Stimulated activated CD8-positive, alpha-beta memory T cell treated with anti-CD3 and anti-CD28 coated beads, Interleukin-7, amount 100 ng/mL, for 4 hours (primary cell): ENCODE measurements at places on chromosomes 1 and 21.

- DNase-seq = no peak
These were observed 44.5 kb downstream of the IL12RB2 start for GRCh38 chr1:67352211-67352610.

GRCh38 chr1:4177425-4178150 is 277.5 kb upstream of the C1orf174 start:
- no peak for DNase-seq

DNA sequence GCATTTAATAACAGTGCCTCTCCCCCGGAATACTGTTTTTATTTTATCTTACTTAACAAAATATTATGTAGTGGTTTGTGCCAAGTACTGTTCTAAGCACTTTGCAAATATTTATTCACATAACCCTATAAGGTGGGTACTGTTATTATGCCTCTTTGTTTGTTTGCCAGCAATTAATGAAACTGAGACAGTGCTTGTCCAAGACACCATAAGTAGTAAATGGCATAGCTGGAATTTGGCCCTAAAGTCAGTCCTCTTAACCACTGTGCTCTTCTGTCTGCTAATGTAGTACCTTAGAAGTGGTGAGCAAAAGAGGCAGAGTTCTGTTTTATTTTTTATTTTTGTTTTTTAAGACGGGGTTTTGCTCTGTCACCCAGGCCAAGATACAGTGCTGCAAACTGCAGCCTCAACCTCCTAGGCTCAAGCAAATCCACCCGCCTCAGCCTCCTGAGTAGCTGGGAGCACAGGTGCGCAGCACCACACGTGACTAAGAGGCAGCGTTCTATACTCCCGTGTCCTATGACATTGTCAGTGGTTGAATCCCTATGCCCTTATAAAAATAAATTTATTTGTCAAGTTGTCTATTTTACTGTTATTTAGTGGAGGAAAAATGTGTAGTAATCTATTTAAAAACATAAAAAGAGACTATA is 165.8 kb downstream of the CLEC20A start:
- no peak for DNase-seq

- no peak for DNase-seq
These were observed 51.8 kb upstream of the LRP8 start for GRCh38 chr1:53379662-53380002.

- no peak for DNase-seq
These were observed 84.3 kb downstream of the SLC45A1 start for GRCh38 chr1:8402109-8402710.

DNA sequence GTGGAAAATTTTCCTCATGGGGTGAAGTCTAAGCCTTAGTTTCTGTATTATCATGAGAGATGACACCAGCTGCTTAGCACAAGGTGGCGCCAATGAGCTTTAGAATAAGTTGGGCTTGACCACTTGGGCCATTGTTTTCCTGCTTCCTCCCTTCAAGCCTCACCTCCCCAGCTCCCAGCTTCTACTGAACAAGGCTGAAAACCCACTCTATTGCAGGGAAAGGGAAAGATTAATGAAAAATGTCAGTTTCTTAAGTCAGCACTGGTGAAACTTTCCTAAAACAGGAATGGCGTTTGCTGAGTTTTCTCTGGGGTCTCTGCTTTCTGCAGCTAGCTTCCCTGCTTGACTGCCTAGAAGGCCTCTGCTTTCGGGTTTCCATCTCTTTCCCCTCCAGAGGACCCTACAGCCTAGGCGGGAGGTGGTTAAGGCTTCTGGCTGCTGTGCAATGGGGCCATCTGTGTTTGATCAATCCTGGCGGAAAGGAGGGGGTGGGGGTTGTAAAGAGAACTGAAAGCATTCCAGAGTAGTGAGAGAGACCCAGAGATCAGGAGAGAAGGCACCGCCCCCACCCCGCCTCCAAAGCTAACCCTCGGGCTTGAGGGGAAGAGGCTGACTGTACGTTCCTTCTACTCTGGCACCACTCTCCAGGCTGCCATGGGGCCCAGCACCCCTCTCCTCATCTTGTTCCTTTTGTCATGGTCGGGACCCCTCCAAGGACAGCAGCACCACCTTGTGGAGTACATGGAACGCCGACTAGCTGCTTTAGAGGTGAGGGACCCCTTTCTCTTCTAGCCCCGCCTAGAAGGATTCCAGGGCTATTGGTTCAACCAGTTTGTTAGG is at the start of gene OLFML3:
TSS of gene OLFML3 (plus strand) at position 612 of the 840 bp plus-strand sequence. CDS start at position 655, 43 bp downstream.
- DNase-seq = peak; percentile 7

GRCh38 chr1:107467286-107467685 is 326.4 kb downstream of the NTNG1 start:
- DNase-seq = no peak

DNA sequence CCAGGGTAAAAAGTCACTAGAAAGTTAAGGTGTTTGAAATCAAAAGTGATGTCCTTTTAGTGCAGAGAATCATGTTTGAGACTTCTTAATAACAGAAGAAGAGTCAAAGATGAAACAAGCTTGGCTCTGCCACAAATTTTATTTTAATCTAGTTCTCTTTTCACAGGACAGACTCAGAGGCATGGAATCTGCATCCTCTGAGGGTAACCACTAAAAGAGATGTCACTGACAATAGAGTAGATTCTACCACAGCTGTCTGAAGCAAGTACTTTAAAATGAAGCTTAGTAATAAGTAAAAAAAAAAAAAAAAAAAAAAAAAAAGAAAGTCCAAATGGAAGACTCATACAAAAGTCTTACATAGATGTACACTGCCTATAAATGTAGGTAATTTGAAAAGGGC is 519.7 kb upstream of the PRMT6 start:
- DNase-seq = no peak

- no peak for DNase-seq
These were observed 9.1 kb downstream of the SH3GLB1 start for GRCh38 chr1:86713477-86713876.

DNA sequence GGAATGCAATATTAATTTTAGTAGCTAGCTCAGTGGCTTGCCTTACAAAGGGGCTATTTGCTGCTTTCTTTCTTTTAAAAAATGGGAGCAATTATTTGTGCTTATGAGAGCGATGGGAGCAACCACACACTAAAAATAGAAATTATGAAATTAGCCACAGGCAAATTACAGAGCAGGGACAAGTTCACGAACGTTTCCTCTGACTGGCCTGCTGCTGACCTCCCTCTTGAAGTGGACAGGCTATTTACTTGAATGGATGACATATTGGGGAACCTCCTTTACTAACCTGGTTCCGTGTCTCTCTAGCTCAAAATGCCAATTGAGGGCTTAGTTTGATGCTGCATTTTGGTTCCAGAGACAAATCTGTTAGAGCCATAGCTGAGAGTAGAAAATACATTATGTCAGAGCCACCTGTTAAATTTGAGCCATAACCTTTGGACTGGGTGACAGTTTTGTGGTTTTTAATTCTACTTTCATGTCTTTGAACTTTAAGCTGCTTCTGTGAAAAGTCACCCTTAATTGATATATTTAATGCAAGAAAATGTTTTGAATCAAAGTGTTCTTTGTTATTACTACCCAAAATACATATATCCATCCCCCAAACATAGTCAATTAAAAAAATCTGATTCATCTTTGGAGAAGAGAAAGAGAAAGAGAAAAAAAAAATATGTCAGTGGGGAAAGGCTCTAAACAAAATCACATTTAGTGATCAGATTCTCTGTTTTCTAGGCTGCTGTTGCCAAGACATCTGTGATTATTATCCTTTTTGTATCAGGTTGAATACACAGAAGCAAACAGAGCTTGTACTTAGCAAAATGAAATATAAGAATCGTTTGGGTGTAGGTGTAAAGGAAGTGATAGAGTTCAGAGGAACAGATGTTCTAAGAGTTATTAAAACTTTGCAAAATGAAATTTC is 351.9 kb downstream of the ADGRL2 start:
- no peak for DNase-seq

DNA sequence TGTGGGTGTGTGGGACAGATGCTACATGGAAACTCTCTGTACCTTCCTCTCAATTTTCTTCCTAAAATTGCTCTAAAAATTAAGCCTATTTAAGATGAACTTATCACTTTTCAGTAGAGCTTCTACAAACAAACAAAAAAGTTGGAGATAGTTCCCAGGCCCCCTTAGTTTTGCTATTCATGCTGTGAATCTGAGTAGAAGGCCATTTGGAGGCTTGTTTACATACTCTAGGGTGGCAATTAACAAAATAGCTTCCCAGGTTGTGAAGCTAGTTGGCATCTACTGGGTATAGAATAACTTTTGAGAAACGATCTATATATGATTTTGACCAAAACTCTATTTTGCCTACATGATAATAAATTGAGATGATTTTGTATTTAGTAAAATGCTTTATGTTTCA is 541.4 kb upstream of the B3GALT2 start:
- DNase-seq = no peak

DNA sequence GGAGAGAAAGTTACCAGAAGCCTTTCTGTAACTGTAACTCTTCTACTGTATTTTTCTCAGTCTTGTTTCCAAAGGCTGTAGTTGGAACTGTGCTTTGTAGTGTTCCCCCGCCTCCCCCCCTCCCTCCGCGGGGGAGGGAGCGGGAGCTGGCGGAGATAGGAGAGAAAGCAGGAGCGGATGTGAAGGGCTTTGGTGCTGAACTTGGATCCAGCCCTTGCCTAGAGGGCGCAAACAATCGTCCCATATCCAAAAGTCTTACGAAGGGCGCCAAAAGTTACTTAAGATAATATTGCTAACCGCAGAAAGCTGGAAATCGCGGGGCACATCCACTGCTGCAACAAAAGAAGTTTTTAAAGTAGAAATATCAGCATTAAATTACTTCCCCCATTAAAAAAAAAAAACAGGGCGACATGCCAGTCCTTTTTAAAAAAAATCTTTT is 2.4 kb upstream of the NFIA start:
- DNase-seq = no peak

DNA sequence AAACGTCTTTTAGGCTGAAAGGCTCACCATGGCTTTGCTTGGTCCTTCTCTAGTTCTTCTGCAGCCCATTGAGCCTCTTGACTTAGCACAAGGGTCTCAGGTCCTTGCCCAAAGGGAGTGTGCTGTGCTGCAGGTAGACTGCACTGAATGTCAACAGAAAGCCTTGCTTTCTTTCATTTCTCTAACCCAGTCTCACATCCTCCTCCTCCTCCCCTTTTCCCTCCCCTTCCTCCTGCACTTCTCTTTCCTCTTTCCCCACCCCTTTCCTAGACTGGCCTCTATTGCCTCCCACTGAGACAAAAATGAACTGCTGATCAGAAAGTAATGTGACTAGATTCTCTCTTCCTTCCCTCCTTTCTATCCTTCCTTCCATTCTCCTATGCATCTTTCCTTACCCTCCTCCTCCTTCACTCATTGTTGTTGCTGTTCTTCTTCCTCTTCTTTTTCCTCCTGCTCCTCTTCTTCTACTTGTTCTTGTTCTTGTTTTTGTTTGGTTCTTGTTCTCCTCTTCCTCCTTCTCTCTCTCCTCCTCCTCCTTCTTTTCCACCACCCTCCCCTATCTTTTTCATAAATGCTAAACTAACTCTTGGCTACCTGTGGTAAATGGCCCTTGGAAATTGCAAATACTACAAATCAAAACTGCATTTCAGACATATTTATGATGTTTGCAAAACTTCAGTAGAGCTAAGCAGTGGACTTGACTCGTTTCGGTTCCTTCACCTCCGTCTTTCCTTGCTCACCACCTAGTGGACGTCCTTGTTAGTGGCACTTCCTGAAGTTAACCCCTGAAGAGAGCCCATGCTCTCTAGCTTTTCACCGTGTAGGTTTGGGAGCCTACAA is at the start of gene SELL:
TSS of gene SELL (minus strand) at position 152 of the 840 bp plus-strand sequence. CDS start at position 30, 122 bp downstream.
- peak; percentile 53 for DNase-seq

- DNase-seq = no peak
These were observed 40.7 kb downstream of the PEX14 start for GRCh38 chr1:10515301-10515975.

GRCh38 chr1:25676488-25676887 is 59.9 kb downstream of the MAN1C1 start:
- DNase-seq = no peak

DNA sequence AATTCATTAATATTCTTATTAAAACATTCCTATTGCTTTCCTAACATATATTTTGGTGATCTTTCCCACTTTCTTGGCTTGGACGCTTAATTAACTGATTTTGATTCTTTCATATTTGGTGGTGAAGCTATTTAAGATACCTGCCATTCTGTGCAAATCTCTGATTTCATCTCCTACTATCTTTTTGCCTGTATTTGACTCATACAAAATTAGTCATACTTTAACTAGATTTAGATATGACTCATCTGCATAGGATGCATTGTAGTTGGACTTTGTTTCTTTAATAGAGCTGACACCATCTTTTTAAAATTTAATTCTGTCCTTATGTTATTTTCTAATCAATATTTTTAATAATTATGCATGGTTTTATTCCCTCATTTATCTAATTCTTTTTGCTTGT is 93.8 kb upstream of the PLPPR4 start:
- no peak for DNase-seq

DNA sequence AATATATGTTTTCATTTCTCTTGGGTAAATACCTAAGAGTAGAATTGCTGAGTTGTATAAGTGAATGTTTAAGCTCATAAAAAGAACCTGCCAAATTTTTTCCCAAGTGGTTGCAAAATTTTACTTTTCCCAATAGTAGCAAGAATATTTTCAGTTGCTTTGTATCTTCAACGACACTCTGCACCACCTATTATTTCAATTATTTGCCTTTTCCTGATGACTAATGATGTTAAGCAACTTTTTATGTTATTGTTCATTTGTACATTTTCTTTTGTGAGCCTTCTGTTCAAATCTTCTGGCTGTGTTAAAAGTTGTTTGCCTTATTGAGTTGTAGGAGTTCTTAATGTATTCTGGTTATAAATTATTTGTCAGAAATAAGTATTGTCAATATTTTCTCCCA is 299.1 kb upstream of the NRIP1 start:
- DNase-seq = no peak

- DNase-seq = no peak
These were observed 30.0 kb upstream of the C1orf185 start for GRCh38 chr1:51072043-51072439.

GRCh38 chr1:184485751-184486723 is 99.2 kb downstream of the C1orf21 start:
- no peak for DNase-seq

DNA sequence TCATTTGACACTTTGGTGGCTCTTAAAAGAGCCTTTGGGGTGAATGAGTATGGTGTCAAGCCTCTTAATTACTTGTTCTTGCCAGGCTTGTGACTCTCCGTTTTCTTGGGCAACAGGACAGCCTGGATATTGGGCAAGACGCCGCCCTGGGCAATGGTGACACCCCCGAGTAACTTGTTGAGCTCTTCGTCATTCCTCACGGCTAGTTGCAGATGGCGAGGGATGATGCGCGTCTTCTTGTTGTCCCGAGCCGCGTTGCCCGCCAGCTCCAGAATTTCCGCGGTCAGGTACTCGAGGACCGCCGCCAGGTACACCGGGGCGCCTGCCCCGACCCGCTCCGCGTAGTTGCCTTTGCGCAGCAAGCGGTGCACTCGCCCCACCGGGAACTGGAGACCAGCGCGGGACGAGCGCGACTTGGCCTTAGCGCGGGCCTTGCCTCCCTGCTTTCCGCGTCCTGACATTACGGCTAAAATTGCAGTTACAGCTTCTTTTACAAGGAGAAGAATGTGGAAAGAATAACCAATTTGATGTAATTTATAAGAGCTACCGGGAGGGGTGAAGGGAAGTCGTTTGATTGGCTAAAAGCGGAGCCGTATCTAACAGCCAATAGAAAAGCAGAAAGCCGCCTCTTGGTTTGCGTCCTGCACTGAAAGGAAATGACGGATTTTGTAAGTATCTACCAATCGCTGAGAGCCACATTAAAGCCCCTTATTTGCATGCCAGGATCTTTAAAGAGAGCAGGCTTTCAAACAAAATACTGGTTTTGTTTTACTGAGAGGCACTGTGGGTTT is 11.7 kb upstream of the BOLA1 start:
- peak; percentile 53 for DNase-seq
